ENCODE measurements at places on chromosomes 7 and 10.

DNA sequence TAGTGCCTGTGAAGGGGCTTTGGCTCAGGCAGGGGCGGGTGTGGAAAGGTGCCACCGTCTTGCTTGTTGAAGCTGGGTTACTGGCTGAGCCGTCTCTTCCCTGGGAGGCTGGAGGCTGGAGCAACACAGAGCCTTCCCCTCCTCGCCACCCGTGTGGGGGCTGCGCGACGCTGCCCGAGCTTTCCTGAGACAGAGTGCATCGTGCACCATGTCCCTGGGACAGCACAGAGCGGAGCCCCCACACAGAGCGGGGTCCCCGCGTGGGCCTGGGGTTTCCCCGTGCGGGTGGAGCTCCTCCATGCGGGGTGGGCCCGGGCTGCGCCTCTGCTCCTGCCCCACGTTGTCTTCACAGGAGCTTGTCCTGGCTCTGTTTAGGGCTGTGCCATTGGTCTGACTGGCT lies 69.9 kb downstream of the INPP5A start:
- no peak for DNase-seq

DNA sequence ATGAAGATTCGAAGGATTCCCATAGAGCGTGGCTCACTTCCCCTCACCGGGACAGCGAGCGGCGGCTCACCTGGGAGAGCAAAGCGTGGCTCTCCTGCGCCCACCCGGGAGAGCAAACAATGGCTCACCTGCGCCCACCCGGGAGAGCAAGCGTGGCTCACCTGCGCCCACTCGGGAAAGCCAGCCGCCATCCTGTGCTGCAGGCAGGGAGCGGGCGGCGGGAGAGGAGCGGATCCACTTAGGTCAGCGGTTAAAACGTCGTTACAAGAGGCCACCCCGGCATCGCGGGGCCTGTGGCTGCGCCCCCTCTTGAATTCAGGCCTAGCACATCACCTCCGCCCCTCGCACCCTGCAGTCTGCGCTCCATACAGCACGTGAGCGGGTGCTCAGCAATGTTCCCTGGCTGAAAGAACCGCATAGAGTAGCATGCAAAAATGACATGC lies 461 bp upstream of the FIGNL1 start:
- no peak for DNase-seq

- no peak for DNase-seq
Observed at GRCh38 chr7:151349507-151349853, 7.9 kb downstream of the NUB1 start.

DNA sequence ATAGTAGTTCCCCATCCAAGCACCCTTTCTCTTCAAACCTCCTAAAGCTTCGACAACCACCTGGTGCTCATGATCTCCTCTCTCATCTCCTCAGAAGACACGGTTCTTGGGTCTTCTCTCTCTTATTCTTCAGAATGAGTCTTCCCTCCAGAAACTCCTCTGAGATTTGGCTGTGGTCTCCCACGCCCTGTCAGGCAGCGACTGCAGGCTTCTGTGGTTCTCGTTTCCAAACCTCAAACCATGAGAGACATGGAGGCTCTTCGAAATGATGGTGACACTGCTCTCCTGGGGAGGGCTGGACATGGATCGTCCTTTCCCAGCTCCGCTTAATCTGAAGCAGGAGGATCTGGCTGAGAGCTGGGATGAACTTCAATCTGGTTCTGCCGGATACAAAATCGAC lies 78.6 kb upstream of the PITRM1 start:
- no peak for DNase-seq

GRCh38 chr10:69952069-69952800 lies 100.4 kb upstream of the MACROH2A2 start:
- no peak for DNase-seq

- DNase-seq: no peak
Observed at GRCh38 chr10:112376396-112376790, 2.5 kb downstream of the ACSL5 start.

DNA sequence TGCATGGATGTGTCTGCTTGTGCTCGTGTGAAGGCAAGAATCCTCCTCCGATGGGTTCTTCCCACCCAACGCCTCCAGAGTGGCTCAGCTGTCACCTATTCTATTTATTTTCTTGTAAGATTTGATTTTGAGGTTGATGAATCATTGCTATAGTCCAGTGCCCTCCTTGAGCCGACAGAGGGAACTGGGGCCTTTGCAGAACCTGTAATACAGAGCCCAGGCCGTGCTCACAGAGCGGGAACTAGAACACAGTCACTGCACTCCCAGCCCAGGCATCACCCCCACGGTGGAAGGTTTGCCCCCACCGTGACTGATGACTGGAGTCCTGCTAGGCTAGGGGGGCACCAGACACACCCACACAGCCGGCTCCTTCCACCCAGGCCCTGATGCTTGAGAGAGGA lies 2.0 kb downstream of the RARRES2 start:
- no peak for DNase-seq

DNA sequence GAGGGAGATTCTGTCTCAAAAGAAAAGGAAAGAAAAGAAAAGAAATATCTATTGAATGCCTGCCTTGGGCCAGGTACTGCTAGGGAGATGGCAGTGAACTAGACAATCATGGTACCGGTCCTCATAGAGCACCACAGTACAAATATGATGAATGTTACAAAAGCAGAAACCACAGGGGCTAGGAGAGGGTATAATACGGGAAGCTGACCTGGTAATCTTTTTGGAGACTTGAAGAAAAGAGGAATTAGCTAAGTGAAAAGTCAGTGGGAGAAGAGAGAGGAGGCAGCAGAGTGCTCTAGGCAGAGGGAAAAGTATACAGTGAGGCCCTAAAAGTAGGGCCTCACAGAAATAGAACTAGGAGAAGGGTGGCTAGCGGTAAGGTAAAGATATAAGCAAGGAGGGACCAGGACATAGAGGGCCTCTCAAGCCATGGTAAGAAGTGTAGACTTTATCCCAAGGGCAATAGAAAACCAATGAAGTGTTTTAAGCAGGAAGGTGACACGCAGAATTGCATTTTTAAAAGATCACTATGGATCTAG lies 42.8 kb upstream of the WNT8B start:
- no peak for DNase-seq

DNA sequence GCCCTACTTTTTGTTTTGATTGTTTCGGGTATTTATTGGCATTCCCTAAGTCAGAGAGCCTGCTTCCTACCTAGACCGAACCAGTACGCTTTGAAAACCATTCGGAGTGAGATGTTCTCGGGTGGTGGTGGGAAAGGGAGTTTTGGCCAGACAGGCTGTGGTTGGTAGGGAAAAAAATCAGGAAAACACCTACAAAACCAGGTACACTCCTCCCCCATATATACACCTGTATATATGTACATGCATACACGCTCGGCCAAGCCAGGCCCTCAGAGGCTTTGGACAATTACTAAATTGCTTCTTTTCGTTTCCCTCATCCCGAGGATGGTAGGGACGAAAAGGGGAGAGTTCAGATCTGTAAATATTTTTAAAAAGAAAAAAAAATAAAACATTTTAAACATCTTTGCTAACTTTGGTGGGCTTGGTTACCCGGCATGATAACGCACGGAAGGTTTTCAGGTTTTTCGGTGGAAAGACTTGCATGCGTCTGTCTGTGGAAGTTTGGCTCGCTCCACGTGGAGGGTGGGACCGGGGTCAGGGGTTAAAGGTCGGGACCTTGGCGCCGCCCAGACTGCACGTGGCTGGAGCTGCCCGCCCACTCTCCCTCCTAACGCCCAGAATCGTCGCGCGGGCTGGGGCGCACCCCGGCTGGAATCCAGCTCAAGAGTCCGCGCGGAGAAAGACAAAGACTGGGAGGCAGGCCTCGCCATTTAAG lies 2.5 kb downstream of the HMX2 start:
- DNase-seq: no peak

DNA sequence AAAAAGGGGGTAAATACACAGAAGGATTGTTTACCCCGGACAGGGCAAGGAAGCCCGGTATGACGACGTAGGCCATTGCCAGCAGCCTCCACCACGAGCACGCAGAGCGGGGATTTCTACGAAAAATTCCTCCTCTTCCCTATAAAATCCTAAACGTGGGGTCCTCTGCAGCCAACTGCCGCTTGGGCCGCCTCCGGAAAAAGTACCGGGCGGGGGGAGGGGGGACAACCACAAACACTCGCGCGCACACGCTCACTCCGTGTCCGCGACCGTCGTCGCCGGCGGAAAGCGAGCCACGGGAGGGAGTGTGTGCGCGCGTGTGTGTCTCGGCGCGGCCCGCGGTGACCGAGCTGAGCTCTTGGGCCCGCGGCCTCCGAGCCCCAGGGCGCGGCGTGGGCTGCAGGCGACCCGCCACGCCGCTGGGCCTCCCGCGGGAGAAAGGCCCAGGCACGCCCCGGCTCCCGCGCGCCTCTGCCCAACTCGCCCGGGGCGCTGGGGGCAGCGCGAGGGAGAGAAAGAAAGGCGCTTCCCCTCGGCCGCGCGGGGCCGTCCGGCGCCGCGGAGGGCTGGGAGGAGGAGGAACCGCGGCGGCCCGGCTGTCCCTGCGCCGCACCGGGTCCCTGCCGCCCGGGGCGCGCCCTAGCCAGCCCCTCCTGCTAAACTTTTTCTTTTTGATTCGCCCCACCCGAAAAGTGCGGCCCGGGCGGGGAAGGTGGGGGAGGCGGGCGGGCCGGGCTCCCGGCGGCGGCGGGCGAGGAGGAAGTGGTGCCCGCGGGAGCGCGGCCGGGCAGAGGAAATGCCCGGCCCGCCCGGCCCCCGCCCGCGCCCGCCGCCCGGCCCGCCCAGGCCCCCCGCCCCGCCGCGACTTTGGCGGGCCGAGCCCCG lies 1.5 kb downstream of the CTBP2 start:
- DNase-seq: peak; percentile 82

DNA sequence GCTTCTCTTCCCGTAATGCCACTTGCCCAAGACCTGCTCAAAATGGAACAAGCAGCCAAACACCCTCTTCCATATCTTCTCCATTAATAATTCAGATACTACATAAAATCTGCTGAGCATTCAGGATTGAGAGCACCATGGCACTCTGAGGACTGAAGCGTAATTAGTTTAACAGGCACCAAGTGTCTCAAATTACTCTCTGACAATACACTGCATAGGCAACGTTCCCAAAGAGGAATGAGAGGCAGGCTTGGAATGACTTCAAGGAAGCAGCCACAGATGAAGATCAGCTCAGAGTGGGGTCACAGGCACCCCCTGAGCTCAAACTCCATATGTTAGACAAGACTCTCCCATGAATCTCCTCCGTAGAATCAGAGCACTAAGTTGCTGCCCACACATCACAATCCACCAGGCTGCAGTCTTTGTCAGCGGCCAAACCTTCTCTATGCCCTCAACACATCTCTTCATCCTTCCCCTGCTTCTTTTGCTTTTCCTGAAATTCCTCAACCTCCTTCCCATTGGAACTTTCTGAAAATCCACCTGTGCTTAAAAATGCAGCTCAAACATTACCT lies 4.7 kb upstream of the ABLIM1 start:
- no peak for DNase-seq

DNA sequence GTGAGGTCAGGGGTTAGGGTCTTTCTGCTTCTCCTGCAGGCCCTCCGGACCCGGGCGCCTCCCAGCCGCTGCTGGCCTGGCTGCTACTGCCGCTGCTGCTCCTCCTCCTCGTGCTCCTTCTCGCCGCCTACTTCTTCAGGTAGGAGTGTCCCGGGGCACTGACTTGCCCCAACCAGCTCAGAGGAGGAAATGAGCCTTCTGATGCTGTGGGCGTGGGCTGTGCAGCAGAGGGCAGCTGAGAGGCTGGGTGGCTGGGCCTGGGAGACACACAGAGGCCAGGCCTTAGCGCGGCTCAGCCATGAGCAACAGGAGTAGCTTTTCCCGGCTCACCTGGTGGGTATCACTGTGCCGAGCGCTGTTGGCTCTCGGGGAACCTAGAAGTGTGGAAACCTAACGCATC lies 78.9 kb downstream of the MKI67 start:
- peak; percentile 28 for DNase-seq

DNA sequence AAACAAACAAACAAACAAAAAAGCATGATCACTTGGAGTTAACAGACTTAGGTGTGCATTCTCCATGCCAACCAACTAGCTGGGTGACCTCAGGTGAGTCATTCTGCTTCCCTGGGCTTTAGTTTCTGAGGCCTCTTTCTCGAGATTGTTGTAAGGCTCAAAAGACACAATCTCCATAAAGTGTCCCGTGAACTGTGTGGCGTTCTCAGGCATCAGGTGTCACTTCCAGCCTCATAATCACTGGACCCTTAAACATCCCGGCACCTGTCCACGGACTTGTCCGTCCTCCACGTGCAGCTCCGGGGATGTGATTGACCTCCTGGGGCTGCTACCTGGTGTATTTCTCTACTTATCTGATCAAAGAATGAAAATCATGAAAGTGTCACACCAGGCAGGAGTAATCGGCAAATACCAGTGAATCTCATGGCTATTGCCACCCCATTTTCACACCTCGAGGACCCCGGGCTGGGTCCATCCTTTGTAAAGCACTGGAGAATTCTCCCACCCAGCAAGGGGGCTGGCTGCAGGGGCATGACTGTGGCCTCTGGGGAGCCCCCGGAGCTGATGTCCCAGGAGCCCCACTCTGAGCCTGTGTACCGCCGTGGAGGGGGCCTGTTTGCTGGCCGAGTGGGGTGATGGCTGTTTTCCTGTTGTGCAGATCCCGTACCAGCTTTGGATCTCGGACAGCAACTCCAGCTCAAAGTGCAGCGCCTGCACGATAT lies 189.8 kb upstream of the SH2B2 start:
- DNase-seq: no peak

DNA sequence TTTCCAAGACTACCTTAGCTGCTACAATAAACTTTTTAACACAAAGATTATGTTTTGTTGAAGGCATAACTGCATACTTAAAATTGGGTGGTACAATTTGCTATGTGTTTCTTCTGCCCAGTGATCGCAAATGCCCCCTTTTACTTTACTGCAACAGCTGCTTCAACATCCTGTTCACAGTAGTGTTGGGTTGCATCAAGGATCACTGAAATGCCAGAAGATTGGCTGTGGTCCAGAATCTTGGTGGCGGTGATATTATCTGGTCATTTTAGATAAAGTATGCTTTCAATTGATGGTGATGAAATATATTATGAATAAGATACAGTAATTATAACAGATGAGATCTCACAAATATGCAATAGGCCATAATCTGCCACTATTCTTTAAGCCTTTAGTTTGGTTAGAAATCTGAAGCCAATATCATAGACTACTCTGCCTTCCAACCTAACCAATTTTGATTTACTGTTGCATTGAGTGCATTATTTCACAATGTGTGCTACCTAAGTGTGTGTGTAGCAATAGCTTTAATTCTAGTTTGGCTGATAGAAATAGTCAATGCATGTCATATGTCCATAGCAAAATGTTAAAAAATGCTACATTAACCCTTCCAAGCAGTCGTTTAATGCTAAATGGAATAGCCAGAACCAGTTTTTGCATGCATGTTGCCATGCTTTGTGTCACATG lies 29.8 kb upstream of the ING3 start:
- peak; percentile 13 for DNase-seq

- no peak for DNase-seq
Observed at GRCh38 chr10:131683941-131684340, 216.9 kb upstream of the PPP2R2D start.

GRCh38 chr7:92461027-92462003 lies 14.0 kb downstream of the GATAD1 start:
- DNase-seq: no peak

GRCh38 chr7:77989981-77990566 lies 191.5 kb downstream of the PHTF2 start:
- no peak for DNase-seq

- DNase-seq: no peak
Observed at GRCh38 chr7:17300437-17300836, 2.0 kb downstream of the AHR start.
